Karpas-422 (cell line): ENCODE measurements at places on chromosomes 7 and 10.

- H3K4me3 ChIP-seq, result no peak overlapping the region
- no peaks in the 10 kb centered on the region for H3K27me3 ChIP-seq
- H3K4me1 ChIP-seq, result no peaks in the 10 kb centered on the region
These were observed 9.7 kb downstream of the ATP5MF start for GRCh38 chr7:99456288-99456687.

GRCh38 chr10:86367152-86367951 lies 757 bp upstream of the GRID1 start:
- no peak for DNase-seq
- no peak overlapping the region for H3K4me3 ChIP-seq
- no peak overlapping the region for H3K27ac ChIP-seq
- H3K27me3 ChIP-seq, result no peaks in the 10 kb centered on the region
- H3K4me1 ChIP-seq, result no peaks in the 10 kb centered on the region

- no peaks in the 10 kb centered on the region for H3K27me3 ChIP-seq
- H3K4me3 ChIP-seq, result no peak overlapping the region
- no peaks in the 10 kb centered on the region for H3K36me3 ChIP-seq
- H3K4me1 ChIP-seq, result no peaks in the 10 kb centered on the region
- DNase-seq, result no peak
These were observed 62.5 kb downstream of the GNA12 start for GRCh38 chr7:2781636-2782035.

DNA sequence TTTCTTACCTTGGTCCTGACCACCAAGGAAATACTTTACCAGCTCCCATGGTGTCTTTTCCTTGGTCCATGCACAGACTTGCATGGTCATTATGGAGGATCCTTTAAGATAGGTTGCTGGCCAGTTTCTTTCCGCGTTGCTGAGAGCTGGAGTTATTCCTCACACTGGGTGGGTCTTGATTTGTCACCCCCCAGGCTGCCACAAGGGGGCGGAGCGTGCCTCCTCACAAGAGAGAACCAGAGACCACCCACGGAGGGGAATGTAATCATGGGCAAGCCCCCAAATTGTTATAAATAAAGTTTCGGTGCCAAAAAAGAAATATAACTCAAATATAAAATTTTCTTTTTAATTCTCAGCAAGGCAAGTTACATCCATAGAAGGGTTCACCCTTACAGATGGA lies 10.5 kb upstream of the TRIM24 start:
- H3K36me3 ChIP-seq, result no peaks in the 10 kb centered on the region
- H3K4me3 ChIP-seq, result no peak overlapping the region
- H3K27me3 ChIP-seq, result no peaks in the 10 kb centered on the region
- no peaks in the 10 kb centered on the region for H3K4me1 ChIP-seq

DNA sequence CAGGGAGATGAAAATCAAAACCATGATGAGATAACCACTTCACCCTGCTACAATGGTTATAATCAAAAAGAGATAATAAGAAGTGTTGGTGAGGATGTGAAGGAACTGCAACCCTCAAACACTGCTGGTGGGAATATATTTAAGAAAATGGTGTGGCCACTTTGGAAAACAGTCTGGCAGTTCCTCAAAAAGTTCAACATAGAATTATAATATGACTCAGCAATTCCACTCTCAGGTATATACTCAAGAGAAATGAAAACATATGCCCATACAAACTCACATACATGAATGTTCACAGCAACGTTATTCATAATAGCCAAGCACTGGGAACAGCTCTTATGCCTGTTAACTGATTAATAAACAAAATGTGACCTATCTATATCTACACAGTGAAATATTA lies 104.8 kb downstream of the SLC25A13 start:
- no peak overlapping the region for H3K4me3 ChIP-seq
- H3K27ac ChIP-seq, result no peak overlapping the region
- no peak for DNase-seq
- H3K36me3 ChIP-seq, result no peaks in the 10 kb centered on the region

GRCh38 chr7:1124164-1124563 lies 35.8 kb downstream of the ZFAND2A start:
- H3K4me1 ChIP-seq, result peaks cover 9% of the 10 kb centered on the region
- no peaks in the 10 kb centered on the region for H3K27me3 ChIP-seq
- DNase-seq, result no peak
- no peak overlapping the region for H3K4me3 ChIP-seq
- no peak overlapping the region for H3K27ac ChIP-seq
- no peaks in the 10 kb centered on the region for H3K36me3 ChIP-seq

- no peak for DNase-seq
- H3K4me3 ChIP-seq, result no peak overlapping the region
- no peak overlapping the region for H3K27ac ChIP-seq
- no peaks in the 10 kb centered on the region for H3K36me3 ChIP-seq
- H3K4me1 ChIP-seq, result no peaks in the 10 kb centered on the region
- H3K27me3 ChIP-seq, result no peaks in the 10 kb centered on the region
These were observed 92.6 kb downstream of the AHCYL2 start for GRCh38 chr7:129317450-129317849.

- no peak for DNase-seq
- H3K27me3 ChIP-seq, result no peaks in the 10 kb centered on the region
- no peak overlapping the region for H3K27ac ChIP-seq
- H3K36me3 ChIP-seq, result no peaks in the 10 kb centered on the region
- H3K4me3 ChIP-seq, result no peak overlapping the region
- H3K4me1 ChIP-seq, result no peaks in the 10 kb centered on the region
These were observed 3.5 kb downstream of the RHOBTB1 start for GRCh38 chr10:60940446-60940845.

DNA sequence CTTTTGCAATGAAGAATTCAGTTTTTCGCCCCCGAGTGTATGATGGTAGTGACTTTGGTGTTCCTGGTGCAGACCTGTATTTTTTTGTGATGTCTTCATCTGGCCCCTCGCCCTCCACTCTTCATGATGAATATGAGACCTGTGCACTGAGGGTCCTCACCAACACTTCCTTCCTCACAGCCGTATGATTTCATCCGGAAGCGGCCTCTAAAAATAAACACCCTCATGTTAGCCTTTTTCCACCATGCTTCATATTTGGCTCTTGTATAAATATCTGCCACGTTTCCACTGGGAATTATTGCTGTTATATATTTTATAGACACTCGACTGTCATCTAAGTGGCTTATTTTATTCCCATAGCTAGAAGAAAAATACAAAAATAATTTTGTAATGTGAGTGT lies 160.4 kb downstream of the MGMT start:
- H3K27ac ChIP-seq, result no peak overlapping the region
- DNase-seq, result no peak
- H3K36me3 ChIP-seq, result no peaks in the 10 kb centered on the region
- no peak overlapping the region for H3K4me3 ChIP-seq
- no peaks in the 10 kb centered on the region for H3K4me1 ChIP-seq

DNA sequence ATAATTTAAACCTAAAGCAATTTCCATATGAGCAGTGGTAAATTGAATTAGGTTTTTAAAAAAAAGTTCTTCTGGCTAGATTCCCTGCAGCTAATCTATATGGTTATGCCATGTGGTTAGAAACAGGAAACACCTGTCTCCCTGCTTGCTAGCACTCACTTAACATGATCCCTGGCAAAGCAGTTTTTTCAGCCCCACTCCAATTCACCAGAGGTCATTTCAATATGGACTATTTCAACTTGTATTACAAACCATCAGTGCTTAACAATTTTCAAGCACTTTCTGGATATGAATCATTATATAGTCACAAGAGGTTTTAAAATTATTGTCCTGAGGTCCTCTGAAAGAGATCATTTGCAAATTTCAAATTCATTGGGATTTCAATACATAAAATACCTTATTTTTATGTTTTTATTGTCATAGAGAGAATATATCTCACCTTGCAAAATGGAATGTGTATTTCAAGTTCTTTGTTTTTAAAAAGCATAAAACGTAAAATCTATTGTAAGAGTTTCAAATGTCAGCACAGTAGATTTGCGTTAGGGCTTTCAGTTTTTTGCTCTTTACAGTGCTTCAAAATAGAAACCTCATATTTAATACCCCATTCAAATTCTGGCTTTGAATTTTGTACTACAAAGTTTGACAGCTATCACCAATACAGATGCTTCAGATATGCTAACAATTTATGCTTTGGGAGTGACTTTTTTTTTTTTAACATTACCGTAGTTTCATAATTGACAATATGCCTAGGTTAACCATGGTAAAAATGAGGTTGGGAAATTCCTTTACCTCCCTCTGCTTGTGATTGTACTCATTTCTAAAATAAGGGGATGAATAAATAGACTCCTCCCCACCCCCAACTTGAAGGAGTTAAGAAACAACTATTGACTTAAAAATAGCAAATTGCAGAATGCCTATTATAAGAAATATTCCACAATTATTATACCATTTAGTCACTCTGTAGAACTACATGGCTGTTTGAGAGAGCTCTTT lies 117.5 kb upstream of the HGF start:
- H3K27ac ChIP-seq, result no peak overlapping the region
- DNase-seq, result no peak
- no peaks in the 10 kb centered on the region for H3K36me3 ChIP-seq
- H3K27me3 ChIP-seq, result no peaks in the 10 kb centered on the region

- H3K4me1 ChIP-seq, result no peaks in the 10 kb centered on the region
- H3K4me3 ChIP-seq, result no peak overlapping the region
- no peak overlapping the region for H3K27ac ChIP-seq
- no peaks in the 10 kb centered on the region for H3K27me3 ChIP-seq
These were observed 287.1 kb upstream of the CSTF2T start for GRCh38 chr10:51986516-51986915.

- H3K4me1 ChIP-seq, result no peaks in the 10 kb centered on the region
- H3K27me3 ChIP-seq, result no peaks in the 10 kb centered on the region
- DNase-seq, result no peak
These were observed 7.3 kb upstream of the ZNF518A start for GRCh38 chr10:96122824-96123223.

DNA sequence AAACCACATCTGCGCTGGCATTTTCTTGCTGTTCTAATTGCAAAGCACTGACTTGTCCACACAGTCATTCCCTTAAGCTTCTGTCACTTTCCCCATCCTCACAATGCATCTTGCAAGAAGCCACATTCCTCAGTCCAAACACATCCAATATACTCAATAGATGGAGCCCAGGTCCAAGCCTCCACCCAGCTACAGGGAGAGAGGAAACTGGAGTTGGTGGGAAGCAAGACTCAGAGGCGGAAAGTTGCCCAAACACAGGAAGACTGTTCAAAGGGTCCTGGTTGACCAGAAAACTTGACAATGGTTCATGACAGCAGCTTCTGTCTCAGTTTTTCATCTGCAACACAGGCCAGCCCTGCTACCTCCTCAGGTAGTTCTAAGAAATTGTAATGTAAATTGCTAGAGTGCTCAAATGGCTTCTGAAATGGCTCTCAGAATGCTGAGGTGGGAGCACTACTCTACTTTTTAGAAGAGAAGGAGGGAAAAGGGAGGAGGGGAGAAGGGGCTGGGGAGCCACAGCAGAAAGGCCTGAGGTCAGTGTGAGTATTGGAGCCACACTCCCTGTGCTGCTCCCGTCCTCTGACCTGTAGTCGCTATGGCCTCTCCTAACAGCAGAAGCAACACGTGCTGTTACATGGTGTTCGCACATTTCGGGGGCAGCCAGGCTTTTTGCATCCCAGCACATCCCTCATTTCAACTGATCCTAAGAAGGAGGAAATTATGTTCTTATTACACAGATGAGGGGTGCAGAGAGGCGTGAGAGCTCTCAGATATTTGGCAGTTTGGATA lies 46.9 kb upstream of the GPR26 start:
- no peak for DNase-seq
- H3K36me3 ChIP-seq, result no peaks in the 10 kb centered on the region
- H3K4me1 ChIP-seq, result no peaks in the 10 kb centered on the region
- H3K27me3 ChIP-seq, result no peaks in the 10 kb centered on the region

DNA sequence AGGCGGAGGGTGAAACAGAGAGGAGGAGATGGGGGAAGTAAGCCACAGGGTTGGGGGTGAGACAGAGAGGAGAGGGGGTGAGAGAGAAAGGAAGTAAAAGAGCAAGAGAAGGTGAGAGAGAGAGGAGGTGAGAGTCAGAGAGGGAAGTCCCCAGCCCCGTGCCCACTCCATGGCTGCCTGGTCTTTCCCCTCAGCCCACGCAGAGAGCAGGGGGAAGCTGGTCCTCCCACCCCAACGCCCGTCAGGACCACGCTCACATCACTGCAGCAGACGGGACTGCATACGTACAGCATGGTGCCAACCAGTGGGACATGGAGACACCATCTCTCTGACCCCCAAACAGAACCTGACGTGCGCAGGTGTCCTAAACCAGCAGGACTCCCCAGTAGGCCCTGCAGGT lies 12.1 kb upstream of the PDGFA start:
- no peaks in the 10 kb centered on the region for H3K36me3 ChIP-seq
- no peak overlapping the region for H3K4me3 ChIP-seq
- H3K4me1 ChIP-seq, result no peaks in the 10 kb centered on the region
- no peaks in the 10 kb centered on the region for H3K27me3 ChIP-seq
- DNase-seq, result no peak

DNA sequence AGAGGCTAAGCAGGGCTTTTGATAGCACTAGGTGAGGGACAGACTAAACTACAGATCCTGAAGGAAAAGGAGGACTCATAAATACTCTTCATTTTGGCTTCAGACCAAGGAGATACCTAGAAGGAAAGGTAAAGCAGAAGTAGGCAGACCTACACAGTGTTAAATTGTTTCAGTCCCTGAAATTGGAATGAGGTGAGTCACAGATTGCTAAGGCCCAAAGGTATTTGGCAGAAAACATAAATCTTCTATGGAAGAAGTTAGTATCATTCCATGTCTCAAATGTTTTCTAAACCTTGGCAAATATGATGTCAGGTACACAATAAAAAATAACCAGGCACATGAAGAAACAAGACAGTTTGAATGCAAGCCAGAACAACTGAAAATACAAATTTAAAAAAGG lies 30.0 kb downstream of the MTERF1 start:
- no peaks in the 10 kb centered on the region for H3K36me3 ChIP-seq
- no peaks in the 10 kb centered on the region for H3K27me3 ChIP-seq
- no peak overlapping the region for H3K4me3 ChIP-seq
- DNase-seq, result no peak
- no peak overlapping the region for H3K27ac ChIP-seq

- H3K36me3 ChIP-seq, result no peaks in the 10 kb centered on the region
- no peak overlapping the region for H3K4me3 ChIP-seq
- H3K27ac ChIP-seq, result no peak overlapping the region
- no peaks in the 10 kb centered on the region for H3K4me1 ChIP-seq
- H3K27me3 ChIP-seq, result no peaks in the 10 kb centered on the region
These were observed 59.3 kb upstream of the TRIM8 start for GRCh38 chr10:102585026-102585425.

- H3K4me3 ChIP-seq, result no peak overlapping the region
- H3K27me3 ChIP-seq, result no peaks in the 10 kb centered on the region
- H3K4me1 ChIP-seq, result peaks cover 4% of the 10 kb centered on the region
- DNase-seq, result no peak
- H3K27ac ChIP-seq, result no peak overlapping the region
These were observed 3.6 kb downstream of the EPDR1 start for GRCh38 chr7:37923996-37924395.

DNA sequence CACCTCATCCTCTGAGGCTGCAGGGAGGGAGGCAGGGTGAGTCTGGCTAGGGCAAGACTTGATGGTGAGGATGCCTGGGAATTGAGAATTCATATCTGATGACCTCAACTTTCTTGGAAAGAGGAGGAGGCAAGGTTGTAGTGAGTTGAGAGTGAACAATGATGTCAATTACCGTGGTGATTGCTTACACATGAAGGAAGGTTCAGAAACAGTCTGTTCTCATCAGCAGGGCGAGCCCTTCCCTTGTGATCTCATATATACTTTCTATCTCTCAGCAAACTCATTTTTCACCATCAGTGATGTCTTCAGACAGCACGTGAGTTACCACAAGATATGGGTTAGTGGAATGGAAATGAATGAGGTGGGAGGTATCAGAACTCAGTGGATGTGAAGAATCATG lies 20.1 kb upstream of the COL13A1 start:
- no peak for DNase-seq
- no peaks in the 10 kb centered on the region for H3K27me3 ChIP-seq
- no peak overlapping the region for H3K4me3 ChIP-seq
- H3K4me1 ChIP-seq, result no peaks in the 10 kb centered on the region
- H3K27ac ChIP-seq, result no peak overlapping the region
